ENCODE measurements at places on chromosomes 6 and 20.

DNA sequence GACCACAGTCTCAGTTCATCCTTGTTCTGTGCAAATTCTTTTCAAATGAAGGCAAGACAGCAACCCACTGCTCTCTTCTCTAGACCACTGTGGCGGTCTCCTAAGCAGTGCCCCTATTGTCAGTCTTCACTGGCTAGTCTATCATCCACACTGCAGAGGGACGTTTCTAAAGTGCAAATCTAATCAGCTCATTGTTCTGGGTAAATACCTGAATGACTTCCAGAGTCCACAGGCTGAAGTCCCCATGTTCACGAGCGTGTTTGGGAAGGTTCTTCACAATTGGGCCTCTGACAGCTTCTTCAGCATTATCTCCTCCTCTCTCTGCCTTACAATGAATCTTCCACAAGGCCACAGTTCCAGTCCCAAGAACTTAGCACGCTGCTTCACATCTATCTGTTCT lies 73.2 kb downstream of the LAMA4 start:
- no peak for DNase-seq

DNA sequence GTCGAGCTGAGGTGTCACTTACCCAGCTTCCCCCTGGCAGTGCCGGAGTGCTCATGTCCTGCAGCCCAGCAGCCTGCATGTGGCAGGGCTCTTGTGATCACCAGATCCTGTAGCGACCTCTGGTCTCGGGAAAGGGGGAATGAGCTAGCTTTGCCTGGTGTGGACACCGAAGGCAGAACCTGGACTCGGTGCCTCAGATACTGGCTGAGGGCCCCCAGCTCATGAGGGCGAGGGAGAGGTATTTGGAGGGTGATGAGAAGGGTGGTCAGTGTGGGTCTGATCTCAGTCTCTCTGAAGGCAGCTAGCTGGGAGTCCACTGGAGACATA lies 26.3 kb downstream of the SUN5 start:
- DNase-seq = no peak

GRCh38 chr20:52200870-52201269 lies 9.3 kb upstream of the ZFP64 start:
- DNase-seq = no peak

DNA sequence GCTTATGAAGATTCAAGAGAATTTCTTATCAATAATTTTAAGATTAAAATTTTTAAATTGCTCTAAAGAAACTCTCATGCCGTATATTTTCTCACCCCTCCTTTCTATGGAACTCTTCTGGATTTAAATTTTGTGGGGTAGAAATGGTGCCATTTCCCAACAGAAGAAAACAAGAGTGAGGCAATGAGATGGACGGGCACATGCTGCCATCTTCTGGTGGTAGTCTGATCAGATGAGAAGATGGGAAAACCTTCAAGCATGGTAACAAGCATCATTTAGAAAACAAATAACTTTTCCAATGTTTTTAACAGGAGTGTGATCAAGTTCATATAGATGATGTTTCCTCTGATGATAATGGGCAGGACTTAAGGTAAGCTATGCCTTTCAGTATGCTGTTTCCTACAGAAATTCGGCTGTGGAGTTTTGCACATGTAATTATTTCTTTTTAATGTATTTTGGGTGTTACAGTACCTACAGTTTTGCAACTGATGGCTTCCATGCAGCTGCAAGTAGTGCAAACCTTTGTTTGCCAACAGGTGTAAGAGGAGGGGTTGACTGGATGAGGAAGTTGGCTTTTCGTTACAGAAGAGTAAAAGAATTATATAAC lies 271.4 kb downstream of the EYA4 start:
- DNase-seq = no peak

DNA sequence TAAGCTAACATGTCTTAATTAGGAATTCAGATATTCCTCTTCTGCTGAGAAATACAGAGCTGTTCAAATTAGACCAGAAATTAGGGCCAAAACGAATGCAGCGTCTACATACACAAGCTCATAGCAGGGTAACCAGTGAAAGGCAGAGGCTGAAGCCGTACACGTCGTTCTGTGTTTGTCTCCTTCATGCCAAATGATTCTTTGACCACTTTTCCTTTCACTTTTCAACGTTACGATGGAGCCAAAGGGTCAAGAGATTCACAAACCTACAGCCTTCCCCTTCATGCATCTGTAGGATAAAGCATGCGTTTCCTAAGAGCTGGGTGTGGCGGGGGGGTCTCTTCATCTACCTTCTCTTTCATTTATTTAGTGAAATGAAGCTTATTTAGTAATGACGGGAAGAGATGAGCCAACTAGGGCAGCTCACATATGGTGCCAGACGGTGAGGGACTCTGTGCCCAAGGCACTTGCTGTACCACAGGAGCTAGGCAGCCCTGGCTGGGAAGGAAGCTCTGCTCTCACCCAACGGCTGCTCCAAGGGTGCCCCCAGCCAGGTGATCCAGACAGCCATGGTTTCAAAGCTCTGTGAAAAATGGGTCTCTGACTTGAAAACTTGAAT lies 178.0 kb downstream of the ATXN1 start:
- DNase-seq = no peak

DNA sequence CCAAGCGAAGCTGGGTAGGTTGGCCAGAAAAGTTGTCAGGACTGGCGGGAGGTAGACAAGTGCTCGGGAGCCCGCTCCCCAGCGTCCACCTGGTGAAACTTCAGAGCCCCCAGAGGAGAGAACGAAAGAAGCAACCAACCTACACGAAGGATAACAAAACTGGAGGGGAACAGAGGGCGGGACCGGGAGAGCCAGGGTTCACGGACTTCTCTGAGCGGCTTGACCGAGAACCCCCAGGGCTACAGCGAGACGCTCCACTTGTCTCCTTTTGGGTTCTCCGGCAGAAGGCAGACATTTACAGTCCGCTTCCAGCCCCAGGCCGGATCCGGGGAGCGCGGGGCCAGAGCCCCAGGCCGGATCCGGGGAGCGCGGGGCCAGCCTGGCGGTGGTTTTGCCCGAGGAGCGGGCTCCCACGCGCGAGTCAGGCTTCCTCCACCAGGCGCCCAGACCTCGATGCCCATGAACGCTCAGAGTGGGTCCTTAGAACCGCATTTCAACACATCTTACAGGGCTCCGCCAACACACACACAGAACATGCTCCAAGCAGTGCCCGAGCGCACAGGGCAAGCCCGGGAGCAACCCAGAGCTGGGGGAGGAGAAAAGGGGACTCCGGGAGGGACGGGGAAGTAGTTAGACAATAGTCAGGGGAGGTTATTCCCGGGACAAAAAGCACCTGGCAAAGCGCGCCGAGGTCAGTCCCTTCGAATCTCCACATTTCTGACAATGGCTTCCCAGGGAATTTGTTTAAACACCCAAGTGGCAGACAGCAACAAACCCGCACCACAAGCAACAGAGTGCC lies 1.1 kb downstream of the PTPRK start:
- peak; percentile 2 for DNase-seq

DNA sequence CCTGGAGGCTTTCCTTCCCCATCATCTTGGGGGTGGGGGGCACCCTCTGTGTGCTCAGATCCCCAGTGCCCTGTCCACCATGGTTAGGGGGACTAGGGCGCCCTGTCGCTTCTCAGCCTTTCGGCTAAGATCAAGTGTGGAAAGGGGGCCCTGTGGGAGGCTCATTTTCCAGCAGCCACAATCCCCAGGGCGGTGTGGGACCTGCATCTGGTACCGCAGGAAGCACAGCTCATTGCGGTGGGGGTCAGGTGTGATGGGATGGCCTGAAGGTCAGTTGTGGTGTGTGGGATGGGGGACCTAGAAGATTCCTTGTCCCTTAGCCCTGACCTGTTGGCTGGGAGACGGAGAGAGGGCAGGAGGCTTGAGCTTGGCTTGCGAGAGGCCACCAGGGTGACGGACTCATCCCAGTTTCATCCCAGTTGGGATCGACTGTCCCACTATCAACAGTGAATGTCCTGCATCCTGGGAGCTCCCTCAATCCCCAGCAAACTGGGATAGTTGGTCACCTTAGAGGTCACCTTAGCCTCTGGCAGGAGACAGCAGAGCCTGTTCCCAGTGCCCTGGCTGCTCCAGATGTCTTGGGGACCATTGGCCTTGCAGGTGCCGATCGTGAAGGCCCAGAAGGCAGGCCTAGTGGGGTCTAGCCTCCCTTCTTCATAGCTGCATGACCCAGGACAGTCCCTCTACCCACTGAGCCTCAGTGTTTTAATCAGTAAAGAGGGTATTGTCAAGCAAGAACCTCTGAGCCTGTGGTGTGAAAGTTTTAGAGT lies 64.5 kb upstream of the PMEPA1 start:
- no peak for DNase-seq

DNA sequence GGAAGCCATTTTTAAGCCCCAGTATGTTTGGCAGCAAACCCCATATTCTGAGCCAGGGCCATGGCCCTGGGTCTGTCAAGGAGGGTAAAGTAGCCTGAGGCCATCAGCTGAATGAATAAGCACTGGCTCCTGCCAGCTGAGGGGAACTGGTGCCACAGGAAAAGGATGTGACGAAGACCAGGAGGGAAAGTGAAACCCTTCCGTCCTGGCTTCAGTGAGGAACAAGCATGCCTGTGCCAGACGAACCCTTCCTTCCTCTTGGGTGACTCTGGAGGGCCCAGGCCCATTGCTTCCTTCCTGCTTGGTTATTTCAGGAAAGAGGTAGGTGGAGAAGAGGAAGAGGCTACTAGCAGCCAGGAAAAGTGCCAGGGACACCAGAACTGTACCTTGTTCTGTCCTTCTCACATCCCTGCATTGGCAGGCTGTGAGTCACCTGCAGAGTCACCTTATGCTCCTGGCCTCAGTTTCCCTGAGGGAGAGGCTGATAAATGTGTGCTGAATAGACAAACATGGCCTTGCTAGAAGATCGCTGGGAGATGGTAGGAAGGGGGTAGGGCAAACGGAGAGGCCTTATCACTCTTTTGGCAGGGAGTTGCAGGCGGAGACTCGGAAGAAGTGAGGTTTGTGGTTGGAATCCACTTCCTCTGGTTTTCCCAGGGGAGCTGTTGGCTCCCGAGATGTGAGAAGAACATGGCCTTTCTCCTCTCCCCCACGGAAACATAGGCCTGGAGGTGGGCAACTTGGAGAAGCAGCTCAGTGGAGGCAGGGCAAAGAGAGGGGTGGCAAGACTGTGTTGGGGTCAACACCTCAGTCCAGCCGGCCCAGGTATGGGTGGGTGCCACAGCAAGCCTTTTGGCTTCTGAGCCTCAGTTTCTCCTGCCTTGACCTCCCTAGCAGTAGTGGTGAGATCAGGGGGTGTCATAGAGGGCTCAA lies 37.4 kb downstream of the COX4I2 start:
- peak; percentile 34 for DNase-seq

DNA sequence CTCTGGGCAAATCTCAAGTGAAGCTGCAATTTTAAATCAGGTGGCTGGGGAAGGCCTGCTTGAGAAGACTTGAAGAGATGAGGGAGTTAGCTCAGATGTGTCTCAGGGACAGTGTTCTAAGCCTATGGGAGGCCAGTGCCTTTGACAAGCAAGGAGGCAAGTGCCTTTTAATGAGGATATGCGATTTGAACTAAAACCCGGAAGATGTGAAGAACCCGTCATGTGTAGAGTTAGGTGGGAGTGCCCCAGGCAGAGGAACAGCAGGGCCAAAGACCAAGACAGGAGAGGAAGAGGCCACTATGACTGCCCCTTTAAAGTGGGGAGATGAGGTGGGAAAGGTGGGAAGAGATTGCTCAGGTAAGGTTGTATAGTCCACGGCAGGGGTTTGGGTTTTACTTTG lies 71.9 kb downstream of the SLX4IP start:
- DNase-seq = no peak
